Caco-2 (cell line): ENCODE measurements at places on chromosomes 5 and 9. TPM values are rescaled to one million over a fixed set of nuclear protein-coding genes. Genes with fewer than 3 reads are reported as not detected.

- no peak for DNase-seq
Measured at GRCh38 chr9:87531370-87532295, 34.0 kb downstream of the DAPK1 start.

The MEF2C gene
- total RNA-seq, result 1.5 and 1.9 TPM in 2 replicates

DNA sequence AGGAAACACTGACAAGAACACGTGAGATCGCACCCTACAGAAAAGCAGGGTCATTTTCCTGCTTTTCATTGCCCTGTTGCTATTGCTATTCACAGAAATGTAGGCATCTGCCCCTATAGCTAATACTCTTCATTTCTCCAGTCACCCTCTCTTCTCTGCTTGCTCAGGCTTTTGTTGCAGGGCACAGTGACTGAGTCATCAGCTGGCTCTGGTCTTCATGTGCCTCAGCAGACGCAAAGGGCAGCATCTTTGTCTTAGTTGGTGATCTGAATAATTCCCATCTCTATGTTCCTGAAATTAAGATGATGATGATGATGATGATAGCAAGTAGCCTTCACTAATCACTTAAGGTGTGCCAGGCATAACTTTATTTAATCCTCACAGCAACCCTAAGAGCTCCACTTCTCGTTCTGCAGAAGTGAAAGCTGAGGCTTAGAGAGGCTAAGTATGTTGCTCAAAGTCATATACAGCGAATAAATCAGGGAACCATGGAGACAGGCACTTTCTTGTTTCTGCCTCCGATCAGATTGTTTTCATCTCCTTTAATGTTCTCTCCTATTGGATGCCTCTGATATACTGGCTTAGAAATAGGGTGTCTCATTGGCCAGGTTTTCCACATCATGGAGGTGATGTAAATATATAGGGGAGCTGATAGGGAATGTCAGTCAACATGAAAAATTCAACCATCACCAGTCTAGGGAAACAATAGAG, 133.0 kb upstream of the STK32A start:
- no peak for DNase-seq

DNA sequence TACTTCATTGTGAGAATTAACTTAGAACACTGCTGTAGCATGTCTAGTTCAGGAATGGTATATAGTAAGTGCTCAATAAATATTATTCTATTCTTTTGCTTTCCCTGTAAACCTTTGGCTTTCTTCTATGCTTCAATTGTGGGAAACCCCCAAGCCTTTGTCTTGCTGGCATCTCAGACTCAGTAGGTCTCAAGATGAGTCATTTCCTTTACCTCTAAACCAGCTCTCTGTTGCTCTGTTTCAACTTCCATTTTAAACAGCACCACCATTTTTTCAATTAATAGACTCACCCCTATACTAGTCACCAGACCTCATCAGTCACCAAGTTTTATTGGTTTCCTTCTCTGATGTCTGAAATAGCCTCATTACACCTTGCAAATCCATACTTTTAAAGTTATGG, 43.5 kb downstream of the DMAC1 start:
- no peak for DNase-seq

- no peak for DNase-seq
Measured at GRCh38 chr9:131960851-131961495, 118.7 kb downstream of the MED27 start.

GRCh38 chr5:179558932-179559283, 8.6 kb downstream of the RUFY1 start:
- DNase-seq, result peak; percentile 74

The SPATA31A1 gene
- total RNA-seq, result not detected in 2 replicates

The TLX3 gene
- total RNA-seq, result not detected in 2 replicates

DNA sequence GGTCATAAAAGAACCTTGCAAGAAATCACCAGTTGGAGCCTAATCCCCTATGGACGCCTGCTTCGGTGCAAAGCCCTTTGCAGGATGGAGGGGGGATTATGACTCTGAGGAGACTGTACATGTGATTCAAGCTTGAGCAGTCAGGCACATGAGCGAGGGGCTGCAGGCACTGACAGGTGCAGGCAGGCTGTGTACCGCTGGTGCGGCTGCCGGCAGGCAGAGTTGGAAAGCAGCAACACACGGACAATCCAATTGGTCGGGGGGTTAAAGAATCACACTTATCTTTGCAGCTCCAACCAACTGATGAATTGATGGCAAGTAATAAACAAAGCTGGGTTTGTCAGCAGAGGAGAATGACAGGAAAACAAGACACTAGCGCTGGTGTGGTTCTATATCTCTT, 5.7 kb downstream of the WHRN start:
- DNase-seq, result no peak

The NOXA1 gene
- total RNA-seq, result 7.3 and 8.6 TPM in 2 replicates

DNA sequence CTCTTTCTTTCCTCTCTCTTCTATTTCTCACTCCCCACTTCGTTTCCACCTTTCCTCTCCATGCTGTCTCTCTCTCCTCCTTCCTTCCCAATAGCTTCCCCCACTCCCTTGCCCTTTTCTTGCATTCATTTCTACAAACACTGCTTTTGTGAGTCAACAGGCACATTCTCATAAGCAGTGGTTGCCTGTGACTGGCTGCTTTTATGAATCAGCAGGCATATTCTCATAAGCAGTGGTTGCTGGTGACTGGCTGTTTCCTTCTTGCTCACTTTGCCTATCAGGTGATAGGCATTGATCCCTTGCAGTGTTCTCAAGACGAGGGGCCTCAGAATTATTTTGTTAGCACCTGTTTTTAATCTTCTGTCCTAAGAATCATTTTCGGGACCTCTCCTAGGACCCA, 116.1 kb upstream of the ACTBL2 start:
- DNase-seq, result no peak
